ENCODE measurements at places on chromosomes 4 and X.

GRCh38 chr4:7766661-7767345 lies 172.9 kb downstream of the AFAP1 start:
- no peak for DNase-seq
- H3K4me1 ChIP-seq: peaks cover 15% of the 10 kb centered on the region
- H3K27me3 ChIP-seq: no peaks in the 10 kb centered on the region
- H3K36me3 ChIP-seq: no peaks in the 10 kb centered on the region
- H3K4me3 ChIP-seq: no peak overlapping the region

GRCh38 chr4:27595571-27596360 lies 735.1 kb downstream of the STIM2 start:
- no peaks in the 10 kb centered on the region for H3K4me1 ChIP-seq
- no peak overlapping the region for H3K27ac ChIP-seq
- no peaks in the 10 kb centered on the region for H3K27me3 ChIP-seq
- no peaks in the 10 kb centered on the region for H3K36me3 ChIP-seq

- H3K4me1 ChIP-seq: no peaks in the 10 kb centered on the region
- DNase-seq: no peak
- H3K36me3 ChIP-seq: no peaks in the 10 kb centered on the region
- H3K27me3 ChIP-seq: peaks cover 6% of the 10 kb centered on the region
These were observed 18.2 kb downstream of the RAI2 start for GRCh38 chrX:17842769-17843525.

GRCh38 chrX:48579259-48579658 lies 5.0 kb downstream of the RBM3 start:
- H3K36me3 ChIP-seq: peaks cover 20% of the 10 kb centered on the region
- DNase-seq: no peak
- H3K4me1 ChIP-seq: peaks cover 6% of the 10 kb centered on the region
- no peak overlapping the region for H3K4me3 ChIP-seq

DNA sequence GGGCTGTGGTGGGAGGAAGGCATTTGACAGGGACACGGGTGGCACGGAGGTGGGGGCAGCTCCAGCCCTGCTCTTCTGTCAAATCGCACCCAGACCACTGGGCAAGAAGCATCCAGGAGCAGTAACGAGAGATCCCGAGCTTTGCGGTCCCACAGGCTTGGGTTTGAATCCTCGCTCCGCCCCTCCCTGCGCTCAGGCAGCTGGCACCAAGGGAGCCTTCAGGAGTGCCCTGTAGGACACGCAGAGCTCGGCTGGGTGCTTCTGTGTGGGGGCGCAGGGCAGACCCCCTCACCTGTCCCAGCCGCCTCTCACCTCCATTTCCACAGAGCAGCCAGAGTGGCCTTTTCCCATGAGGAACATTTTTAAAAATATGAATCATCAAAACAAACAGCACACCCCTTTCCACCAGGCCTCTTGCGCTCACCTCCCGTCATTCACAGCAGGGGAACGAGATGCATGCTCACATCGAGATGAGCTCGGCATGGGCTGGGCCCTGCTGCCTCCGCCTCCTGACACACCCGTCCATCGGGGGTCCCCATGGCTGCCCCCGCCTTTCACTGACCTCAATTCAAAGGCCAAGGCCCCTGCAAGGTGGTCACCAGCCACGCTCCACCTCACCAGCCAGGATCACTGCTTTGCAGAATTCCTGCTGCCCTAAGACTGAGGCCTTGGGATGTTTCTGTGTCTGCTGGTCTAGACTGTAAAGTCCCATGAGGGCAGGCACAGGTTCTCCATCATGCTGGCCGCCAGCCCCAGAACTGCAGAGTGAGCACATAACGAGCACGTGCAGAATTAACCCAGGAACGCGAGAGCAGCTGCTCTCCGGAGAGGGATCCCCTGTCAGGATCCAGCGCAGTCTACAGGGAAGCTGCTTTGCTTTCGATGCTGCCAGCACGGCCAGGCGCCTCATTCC lies 52.7 kb downstream of the ACOX3 start:
- H3K27me3 ChIP-seq: no peaks in the 10 kb centered on the region
- H3K4me3 ChIP-seq: no peak overlapping the region

- DNase-seq: no peak
- H3K27me3 ChIP-seq: peaks cover 28% of the 10 kb centered on the region
- no peak overlapping the region for H3K27ac ChIP-seq
These were observed 6.5 kb downstream of the RNF150 start for GRCh38 chr4:141126769-141127168.

Data from activated naive CD8-positive, alpha-beta T cell treated with anti-CD3 and anti-CD28 coated beads, Interleukin-2, amount 10 ng/mL, durations not matched to agents 7 days and 5 days (primary cell).